ENCODE measurements at places on chromosomes 2 and 18.

GRCh38 chr2:42084231-42084671 lies 36.4 kb downstream of the PKDCC start:
- DNase-seq, result no peak

GRCh38 chr2:171407030-171407675 lies 26.6 kb downstream of the METTL8 start:
- DNase-seq, result no peak

GRCh38 chr2:8642366-8643068 lies 39.3 kb upstream of the ID2 start:
- DNase-seq, result no peak

GRCh38 chr2:167057446-167057845 lies 169.2 kb downstream of the XIRP2 start:
- no peak for DNase-seq

- no peak for DNase-seq
Observed at GRCh38 chr2:108621087-108621559, 86.9 kb downstream of the LIMS1 start.

GRCh38 chr2:186917866-186918265 lies 68.9 kb upstream of the ZSWIM2 start:
- no peak for DNase-seq

DNA sequence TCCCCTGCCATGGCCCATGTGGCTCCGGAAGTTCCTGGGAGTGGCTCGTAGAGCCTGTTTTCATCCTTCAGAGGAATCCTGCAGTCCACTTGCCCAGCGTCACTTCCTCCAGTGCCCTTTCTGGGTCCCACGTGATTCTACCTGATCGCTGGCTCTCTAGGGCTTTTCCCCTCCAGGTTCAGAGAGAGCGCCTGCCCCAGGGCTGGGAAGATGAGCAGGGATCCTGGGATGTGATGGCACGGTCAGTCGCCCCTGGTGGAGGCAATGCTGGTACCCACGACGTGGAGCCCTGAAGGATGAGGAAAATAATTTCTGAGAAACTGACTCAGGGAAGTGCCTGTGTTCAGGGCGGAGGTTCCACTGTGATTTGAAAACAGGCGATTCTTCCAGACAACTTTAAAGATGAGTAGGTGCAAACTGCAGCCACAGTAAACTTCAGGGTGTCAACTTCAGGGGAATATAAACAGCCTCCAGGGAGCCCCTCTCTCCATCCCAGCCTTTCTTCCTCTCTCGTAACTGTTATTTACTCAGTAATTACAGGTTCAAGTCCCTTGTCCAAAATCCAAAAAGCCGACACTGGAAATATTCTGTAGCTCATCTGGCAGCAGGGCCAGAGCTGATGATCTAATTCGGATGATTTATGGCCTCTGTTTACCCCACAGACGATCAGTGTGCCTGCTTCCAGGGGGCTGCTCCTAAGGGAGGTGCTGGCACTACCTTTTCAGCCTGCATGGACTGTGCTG lies 105.9 kb downstream of the AGAP1 start:
- DNase-seq, result no peak

DNA sequence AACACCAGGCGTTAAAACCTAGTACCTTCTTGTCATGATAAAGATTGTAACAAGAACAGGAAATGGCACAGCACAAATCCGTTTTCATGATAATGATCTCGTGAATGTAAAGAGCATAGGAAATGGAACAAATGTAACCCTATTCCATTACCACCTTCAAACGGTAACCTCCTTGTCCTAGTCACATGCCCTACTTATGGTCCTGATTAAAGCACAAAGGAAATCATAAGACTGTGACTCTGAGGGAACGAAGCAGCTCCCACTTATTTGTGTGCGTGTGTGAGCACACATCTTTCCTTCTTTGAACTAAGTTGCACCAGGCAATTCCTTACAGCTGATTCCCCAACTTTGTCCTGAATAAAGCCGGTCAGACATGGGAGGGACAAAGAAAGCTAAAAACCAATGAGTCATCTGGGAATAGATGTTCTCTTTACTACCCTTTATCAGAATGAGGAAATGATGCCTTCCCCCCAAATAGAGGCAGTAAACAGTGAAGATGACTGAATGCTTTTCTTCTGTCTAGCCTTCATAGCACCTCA lies 192.6 kb downstream of the IKZF2 start:
- DNase-seq, result no peak

DNA sequence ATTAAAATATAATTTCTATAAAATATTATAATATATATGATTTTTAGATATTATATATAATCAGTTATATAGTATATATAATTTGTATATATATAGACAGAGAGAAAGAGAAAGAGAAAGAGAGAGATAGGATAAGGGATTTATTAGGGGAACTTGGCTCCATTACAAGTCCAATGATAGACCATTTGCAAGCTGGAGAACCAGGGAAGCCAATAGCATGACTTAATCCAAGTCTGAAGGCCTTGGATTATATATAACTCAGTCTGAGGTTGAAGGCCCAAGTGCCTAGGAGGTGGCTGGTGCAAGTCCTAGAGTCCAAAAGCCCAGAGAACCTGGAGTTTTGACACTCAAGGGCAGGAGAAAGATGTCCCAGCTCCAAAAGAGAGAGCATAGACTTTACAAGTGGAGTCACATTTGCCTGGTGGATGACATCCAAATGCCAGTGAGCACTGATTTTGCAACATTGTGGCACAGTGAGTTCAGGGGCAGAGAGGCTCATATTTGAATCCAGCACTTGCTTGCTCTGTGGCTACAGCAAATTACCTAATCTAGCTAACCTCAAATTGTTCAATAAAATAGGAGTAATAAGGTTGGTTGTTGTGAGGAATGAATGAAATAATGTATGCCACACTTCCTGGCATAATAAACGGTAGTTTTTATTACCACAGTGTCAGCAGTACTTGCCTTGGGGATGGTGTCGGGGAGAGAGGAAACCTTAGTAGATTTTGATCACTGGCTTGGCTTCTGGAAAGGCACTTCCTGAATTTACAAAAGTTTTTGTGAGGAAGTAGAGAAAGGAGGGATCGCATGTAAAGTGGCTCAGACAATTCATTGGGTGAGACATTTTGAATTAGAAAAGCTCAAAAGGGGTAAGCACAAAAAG lies 69.6 kb upstream of the CD28 start:
- DNase-seq, result no peak

DNA sequence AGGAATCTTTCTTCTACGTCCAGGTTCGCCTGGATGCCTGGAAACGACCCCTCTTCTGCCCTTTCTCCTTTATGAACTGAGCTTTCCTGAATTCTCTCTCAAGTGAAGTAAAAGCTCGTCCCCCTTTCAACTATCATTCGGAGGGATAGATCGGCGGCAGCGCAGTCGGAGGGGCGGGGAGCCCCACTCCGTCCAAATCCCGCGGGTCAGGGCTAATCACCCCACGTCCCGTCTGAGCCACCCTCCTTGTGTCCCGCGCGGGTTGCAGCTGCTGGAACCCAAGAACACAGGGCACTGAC lies 367 bp downstream of the FBXO48 start:
- DNase-seq, result no peak

- DNase-seq, result peak; percentile 55
Observed at GRCh38 chr18:79988071-79988450, 302 bp downstream of the TXNL4A start.

DNA sequence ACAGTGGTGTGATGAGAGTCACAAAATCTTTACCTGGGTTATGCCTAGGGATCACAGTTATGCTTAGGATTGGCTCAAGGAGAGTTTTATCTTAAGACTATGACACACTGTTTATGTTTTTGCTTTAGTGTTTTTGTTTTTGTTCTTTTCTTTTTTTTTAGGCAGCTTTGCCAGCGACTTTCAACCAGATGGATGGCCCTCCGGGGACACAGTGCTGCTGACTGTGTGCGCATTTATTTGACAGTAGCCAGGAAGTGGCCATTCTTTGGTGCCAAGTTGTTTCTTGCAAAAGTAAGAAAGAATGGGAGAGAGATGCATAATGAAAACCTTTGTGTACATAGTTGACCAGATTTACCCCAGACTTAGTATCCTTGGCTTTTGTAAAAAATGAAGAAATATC lies 15.1 kb upstream of the DYNC2LI1 start:
- no peak for DNase-seq

DNA sequence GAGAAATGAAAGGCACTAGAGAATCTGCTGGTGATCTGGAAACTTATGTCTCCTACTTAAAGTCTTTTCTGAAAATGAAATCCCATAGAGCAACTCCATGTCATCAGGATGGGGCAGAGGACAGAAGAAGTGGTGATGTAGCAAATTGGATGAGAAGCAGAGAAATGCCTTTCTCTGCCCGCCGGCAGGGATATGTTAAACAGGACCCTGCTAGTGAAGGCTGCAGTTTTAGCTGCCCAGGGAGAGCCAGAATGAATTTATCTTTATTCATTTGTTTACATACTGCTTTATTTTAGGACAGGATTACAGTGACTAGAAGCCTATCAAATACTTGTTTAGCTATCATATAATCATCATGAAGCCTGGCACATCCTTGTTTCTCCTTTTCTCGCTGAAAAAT lies 247.0 kb downstream of the DOK6 start:
- DNase-seq, result no peak

DNA sequence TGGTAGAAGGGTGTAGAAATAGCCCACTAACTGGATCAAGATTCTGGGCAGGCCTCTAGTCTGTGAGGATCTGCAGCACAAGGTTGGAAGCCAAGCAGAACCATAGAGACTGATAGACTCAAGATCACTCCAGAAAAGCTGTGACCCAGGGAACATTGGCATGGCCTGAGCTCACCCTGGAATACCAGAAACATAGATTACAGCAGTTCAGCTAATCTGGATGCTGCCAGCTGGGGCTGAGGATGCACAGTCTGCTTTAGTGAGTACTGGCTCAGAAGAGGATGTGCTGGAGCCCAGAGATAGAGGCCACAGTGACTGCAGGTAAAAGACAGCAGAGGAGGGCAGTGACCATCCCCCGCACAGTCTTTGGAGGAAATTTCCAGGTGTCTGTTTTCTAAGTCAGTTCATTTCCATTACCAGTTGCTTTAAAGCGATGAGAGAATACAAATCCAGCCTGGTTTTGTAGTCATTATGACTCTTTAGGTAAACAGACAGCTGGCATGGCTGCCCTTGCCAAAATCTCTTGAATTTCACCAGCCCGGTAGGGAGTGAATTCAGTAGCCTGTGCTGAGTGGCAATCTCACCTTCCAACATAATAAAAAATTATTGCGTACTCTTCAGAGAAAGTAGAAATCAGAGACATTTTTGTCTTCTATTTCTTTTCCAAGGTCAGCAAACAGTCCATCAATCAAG lies 119.2 kb downstream of the ANTXR1 start:
- no peak for DNase-seq

DNA sequence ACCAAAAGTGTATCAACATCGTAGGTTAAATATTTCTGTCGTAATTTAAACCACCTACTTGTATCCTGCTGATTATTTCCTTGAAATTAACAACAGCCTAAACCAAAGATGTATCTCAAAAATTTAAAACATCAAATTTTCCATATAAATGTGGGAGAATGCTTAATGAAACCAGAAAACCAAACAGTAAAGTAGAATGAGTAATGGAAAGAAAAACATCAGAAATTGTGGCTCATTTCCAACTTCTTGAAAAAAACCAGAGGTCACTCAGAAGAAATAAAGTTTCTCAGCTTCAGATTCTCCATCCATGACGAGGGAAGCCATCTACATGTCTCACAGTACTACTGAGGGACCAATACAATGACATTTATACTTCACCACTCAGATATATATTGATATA lies 296.5 kb downstream of the NOL4 start:
- no peak for DNase-seq

DNA sequence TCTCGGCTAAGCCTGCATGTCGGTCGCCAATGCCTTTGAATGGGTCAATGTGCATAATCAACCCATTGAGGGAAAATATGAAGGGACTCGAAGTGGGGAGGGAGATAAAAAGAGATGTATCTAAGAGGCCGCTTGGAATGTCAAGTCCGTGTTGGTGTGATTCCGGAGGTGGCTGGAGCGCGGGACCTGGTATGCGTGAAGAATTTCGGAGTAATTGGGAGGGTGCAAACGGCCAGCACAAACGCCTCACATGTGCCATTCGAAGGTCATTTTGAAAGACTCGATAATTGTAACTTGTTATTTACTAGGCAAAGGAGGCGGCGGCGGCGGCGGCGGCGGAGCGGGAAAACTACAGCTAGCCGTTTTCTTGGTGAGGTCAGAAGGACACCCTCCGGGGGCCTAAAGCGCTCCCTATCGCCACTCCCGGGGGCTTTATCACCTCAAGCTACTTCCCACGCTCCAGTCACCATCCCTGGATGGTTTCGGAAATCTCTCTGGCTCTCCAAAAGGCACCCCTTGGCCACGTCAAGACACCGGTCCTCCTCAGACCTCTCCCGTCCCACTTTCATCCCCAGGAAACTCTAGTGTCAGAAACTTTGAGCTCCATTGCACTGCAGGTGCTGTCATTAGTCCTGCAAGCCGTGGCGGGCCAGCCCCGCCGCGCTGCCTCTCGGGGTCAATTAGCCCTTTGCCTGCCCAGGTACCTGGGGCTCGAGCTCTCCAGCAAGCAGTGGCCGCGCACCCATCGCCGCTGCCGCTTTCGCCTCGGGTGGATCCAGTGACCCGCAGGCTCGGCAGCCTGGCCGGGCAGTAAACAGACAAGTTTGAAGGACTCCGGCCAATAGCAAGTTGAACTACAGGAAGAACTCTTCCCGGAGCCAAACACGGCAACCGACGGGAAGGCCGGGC lies 1.5 kb downstream of the ERBB4 start:
- peak; percentile 61 for DNase-seq

- DNase-seq, result no peak
Observed at GRCh38 chr2:84556190-84556589, 39.9 kb downstream of the DNAH6 start.

DNA sequence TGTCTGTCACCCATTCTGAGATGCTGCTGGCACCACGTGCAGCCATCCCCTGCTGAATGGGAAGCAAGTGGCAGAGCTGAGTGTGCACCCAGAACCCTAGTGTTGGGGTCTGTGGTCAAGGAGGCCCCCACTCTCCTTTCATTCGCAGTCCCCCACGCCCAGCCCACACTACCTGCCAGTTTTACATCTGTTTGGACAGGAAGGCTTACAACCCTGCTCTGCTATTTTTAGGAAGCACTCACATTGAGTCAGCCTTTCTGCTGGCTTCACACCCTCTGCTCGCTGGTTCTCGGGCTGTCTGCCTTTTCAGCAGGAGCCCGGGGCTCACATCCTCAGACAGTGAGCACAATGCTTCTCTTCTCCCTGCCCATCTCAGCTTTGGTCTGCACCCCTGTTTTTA lies 10.7 kb upstream of the ADCY3 start:
- no peak for DNase-seq
